ENCODE measurements at places on chromosomes 2 and 18.
A peak's percentile ranks its signal among the peaks of the same experiment; 100 is the strongest.

DNA sequence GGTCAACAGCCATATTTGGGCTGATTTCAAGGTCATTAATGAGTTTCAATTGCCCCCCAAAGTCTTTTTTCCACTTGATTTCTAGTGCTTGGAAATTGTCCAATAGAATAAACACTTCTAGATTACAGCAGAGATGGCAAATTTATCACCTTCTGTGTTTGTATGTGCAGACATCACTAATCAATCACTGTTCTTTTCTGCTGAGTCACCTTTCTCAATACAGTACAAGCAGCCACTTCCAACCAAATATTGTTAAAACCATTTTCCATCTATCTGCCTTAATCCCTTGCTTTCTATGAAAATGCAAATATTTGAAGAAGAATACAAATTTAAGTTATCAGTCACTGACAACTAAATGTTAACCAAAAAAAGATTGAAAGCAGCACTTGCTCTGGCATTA, 40.2 kb upstream of the ZNF521 start:
- peak; percentile 13 for DNase-seq

- DNase-seq, result peak; percentile 53
Observed at GRCh38 chr18:80181642-80182461, 65.5 kb downstream of the PARD6G start.

- DNase-seq, result no peak
Observed at GRCh38 chr2:38509314-38509946, 93.3 kb downstream of the HNRNPLL start.

DNA sequence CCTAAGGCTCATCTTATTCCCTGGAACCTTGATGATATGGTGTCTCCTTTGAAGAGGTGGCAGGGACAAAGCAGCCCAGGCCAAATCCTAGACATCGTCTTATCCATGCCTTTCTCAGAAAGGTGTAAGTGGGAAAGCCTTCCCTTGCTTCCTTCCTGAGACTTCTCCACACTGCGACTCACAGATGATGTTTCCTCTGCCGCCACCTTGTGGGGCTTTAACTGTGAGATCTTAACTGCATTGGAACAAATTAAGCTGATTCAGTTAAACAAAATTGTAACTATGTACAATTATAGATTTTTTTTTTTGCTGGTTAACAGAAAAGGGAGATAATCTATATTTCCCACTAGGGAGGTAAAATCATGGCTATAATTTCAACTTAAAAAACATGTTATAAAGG, 10.0 kb upstream of the GCA start:
- peak; percentile 55 for DNase-seq

GRCh38 chr2:195049372-195050031, 607.5 kb upstream of the SLC39A10 start:
- DNase-seq, result no peak

GRCh38 chr2:202780514-202781021, 91.0 kb downstream of the ICA1L start:
- no peak for DNase-seq

GRCh38 chr18:7000484-7001096, 117.0 kb downstream of the LAMA1 start:
- peak; percentile 69 for DNase-seq

- no peak for DNase-seq
Observed at GRCh38 chr18:14179306-14179705, 47.1 kb upstream of the ZNF519 start.

- DNase-seq, result no peak
Observed at GRCh38 chr2:189951791-189952535, 110.6 kb downstream of the MSTN start.

GRCh38 chr2:230890646-230891045, 25.9 kb downstream of the ITM2C start:
- DNase-seq, result no peak

GRCh38 chr2:10185046-10185445, 62.5 kb downstream of the RRM2 start:
- DNase-seq, result no peak

DNA sequence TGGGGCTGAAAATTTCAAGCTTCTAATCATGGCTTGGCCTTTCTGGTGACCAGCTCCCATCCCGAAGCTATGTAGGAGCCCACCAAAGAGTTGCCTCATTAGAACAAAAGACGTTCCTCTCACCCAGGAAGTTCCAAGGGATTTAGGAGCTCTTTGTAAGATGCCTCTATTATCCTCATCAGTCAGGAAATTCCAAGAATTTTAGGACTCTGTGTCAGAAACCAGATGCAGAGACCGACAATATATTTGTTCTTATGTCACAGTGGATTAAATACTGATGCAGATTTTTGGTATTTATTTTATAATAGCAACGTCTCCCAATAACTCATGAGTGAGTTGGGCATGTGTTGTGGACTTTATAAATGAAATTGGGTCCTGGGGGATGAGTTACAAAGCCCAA, 91.8 kb upstream of the SKOR2 start:
- no peak for DNase-seq

- no peak for DNase-seq
Observed at GRCh38 chr2:107663632-107664031, 163.1 kb upstream of the RGPD4 start.

GRCh38 chr2:48482313-48482712, 47.6 kb upstream of the STON1 start:
- DNase-seq, result no peak

DNA sequence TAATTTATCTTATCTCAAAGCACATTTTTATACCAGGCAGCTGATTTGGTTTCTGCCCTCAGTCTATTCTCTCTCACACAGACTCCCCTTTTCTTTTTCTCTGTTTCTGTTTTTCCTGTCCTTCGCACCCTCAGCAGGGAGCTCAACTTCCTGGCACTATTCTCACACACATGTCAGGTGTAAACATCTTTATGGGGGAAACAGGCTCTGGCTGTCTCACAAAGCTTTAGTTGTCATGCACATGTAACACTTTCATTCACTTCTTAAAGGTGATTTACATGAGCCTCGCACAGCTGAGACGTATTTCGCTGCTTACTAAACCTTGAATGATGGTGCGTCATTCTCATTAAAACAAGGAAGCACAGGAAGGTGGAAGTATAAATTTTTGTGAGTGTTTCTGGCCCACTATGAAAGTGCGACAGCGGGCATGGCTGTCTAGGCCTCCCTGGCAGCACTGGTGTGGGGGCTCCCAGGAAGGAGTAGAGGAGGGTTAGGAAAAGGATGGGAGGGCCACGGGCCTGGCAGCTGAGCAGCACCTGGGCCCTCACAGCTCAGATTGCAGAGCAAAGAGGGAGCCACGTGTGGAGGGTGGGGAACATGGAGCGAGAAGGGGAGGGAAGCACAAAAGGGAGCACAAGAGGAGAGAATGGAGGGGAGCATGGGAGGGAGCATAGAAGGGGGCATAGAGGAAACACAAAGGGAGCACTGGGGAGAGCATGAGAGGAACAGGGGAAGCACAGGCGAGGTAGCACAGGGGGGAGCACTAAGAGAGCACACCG, 46.2 kb upstream of the SNTG2 start:
- DNase-seq, result no peak

DNA sequence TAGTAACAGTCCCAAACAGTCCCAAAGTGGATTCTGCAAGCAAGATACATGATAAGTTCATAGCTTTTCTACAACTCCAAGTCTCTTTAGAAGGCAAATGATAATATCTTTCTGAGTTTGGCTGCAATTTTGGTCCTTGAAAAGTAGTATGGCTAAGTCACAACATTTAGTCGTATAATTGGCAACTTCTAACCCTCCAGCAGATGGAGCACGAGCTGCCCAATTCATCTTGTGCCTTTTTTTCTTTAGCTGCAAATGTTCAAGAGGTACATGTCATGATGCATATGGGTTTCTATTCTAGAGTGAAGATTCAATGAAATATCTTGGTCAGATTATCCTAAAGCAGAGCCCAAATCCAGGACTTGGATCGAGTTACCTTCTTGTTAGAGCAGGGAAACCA, 127.0 kb upstream of the KLHL14 start:
- DNase-seq, result peak; percentile 17

GRCh38 chr18:50955253-50955652, 12.6 kb upstream of the ELAC1 start:
- no peak for DNase-seq

DNA sequence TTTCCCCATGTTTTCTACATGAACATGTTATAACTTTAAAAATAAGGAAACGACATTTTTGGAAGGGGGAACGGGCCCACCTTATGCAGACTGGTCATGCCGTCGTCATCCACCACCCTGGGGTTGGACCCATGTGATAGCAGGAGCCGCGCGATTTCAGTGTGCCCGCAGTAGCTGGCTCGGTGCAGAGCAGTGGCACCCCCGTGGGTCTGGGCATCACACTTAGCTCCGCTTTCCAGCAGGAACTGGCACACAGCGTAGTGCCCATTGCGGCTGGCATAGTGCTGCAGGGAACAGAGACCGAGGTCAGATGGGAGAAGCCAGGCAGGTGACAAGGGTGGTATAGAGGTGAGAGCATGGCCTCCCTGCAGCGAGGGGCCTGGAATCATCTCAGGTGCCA, 4.5 kb downstream of the ANKRD39 start:
- DNase-seq, result no peak

DNA sequence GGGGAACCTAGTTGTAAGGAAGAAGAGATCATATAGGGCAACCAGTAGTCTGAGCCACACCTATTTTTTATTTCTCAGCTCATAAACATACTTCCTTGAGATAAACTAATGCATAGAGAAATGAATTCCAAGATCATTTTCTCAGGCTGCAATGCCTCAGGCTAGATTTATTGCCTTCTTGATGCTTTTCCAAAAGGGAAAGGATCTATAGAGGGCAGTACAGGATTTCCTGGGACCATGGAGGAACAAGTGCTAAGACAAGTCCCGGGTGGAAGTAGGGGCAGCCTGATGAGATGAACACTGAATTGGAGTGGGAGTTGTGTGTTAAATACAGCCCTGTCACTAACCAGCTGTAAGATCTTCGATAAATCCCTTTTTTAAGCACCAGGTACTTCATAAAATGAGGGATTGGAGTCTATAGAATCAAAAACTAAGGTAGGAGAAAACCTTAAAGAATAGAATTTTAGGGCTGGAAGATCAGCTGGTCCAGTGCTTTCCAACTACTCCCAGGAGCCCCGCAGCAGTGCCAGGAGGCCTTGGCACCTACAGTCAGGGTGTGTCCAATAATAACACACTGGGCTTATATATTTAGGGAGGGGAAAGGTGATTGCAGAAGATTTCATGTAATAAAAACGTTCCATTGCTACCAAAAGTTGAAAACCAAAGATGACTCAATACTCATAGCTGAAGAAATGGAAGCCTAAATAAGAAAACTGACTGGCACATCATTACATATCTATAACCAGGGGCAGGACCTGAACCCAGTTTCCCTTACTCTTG, 58.1 kb downstream of the SERTAD2 start:
- peak; percentile 57 for DNase-seq

DNA sequence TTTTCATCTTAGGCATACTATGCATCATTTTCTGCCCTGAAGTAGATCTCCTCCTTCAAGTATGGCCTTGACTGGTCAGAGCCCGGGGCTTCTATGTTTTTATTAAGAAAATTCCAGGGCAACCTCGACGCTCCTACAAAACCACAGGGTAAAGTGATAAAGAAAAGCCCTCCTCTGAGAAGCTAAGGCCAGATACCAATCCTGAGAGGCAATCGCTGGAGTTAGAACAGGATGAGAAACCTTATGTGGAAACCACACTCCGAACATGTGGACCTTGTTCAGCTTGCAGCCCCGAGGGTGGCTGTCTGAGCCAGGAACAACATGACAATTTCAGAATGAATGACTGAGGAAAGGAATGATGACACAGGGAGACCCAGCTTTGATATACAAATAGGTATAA, 35.6 kb downstream of the RMC1 start:
- DNase-seq, result no peak

DNA sequence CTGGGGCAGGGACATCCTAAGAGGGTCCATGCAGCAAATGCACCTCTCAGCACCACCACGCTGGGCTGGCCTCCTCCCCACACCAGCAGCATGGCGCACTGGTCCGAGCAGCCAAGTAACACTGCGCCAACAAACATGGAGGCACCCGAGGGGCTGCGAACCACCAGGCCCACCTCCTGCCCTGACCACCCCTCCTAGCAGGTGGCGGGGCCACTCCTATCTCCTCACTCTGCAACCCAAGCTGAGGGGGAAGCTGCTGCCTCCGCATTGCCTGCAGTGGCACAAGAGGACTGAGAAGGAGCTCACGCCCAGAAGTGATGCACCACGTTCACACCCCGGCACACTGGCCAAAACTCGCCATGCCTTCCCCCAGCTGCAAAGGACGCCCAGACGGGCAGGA, 94.4 kb downstream of the EIPR1 start:
- DNase-seq, result no peak

- peak; percentile 93 for DNase-seq
Observed at GRCh38 chr2:238106698-238107524, 6.8 kb downstream of the ESPNL start.

GRCh38 chr2:8615252-8615575, 66.6 kb upstream of the ID2 start:
- no peak for DNase-seq

- DNase-seq, result no peak
Observed at GRCh38 chr2:160859096-160859495, 301.1 kb upstream of the TANK start.

DNA sequence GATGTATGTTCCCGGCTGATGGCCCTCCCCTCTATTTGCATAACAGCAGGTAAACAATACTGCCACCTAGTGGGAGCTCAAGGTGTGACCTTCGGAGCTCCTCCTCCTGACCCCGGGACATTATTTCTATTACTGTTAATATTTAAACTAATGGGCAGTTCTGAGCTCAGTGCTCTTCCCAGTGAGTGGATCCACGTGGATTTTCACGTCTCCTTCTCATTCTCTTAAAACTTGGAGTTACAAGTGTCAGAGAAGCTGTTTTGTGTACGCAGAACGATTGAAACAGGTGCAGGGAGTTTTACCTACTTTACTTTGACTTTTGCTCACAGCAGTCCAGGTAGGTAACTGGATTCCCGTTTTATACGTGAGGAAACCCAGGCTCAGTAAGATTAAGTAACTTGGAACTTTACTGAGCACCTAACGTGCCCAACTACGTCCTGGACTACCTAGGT, 127.3 kb downstream of the PRKCE start:
- peak; percentile 83 for DNase-seq

DNA sequence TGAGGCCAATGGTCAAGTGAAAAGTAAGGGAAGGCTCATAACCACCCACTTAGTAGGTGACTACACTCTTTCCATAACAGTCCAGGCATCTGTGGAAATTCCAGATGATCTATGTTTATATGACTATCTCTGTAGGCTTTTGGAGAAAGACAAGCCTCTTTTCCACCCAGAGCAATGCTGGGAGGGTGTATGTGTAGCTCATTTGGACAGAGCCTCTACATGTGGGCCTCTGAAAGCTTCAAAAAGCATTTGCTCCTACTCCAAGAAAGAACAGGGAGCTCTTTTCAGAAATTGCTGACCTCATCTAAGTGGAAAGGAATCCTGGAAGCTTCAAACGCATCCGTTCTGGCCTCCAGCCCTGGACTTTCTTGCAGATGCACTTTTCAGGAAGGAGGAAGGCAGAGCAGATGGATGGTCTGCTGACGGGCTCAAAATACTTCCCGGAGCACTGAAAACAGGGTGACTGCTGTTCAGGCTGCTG, 308.7 kb downstream of the LRATD1 start:
- DNase-seq, result no peak

DNA sequence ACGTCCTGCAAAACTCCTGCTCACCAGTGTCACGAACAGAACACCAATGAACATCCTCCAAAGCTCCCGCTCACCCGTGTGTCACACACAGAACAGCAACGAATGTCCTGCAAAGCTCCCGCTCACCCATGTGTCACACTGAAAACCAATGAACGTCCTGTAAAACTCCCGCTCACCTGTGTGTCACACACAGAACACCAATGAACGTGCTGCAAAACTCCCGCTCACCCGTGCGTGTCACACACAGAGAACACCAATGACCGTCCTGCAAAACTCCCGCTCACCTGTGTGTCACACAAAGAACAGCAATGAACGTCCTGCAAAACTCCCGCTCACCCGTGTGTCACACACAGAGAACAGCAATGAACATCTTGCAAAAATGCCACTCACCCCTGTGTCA, 20.5 kb upstream of the FAM110C start:
- no peak for DNase-seq
